ENCODE measurements at places on chromosomes 4 and X.

GRCh38 chr4:6152869-6153705 lies 47.3 kb downstream of the JAKMIP1 start:
- DNase-seq, result no peak

DNA sequence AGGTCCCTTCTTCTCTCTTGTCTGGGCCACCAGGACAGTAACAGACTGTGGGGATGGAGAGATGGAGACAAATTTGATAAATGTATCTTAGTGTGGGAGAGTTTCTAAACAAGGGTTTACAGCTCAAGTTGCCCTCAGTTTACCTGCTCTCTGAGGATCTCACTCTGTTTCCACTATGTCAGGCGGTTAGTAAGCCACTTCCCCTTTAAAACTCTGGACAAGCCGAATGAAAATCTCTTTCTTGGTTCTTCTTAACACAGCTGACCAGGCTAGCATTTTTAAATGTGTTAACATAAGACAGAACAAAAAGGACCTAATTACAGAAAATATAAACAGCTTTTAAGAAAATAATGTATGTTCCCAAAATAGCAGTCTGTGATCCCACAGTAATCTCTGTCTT lies 2.9 kb upstream of the SCARB2 start:
- DNase-seq, result no peak

DNA sequence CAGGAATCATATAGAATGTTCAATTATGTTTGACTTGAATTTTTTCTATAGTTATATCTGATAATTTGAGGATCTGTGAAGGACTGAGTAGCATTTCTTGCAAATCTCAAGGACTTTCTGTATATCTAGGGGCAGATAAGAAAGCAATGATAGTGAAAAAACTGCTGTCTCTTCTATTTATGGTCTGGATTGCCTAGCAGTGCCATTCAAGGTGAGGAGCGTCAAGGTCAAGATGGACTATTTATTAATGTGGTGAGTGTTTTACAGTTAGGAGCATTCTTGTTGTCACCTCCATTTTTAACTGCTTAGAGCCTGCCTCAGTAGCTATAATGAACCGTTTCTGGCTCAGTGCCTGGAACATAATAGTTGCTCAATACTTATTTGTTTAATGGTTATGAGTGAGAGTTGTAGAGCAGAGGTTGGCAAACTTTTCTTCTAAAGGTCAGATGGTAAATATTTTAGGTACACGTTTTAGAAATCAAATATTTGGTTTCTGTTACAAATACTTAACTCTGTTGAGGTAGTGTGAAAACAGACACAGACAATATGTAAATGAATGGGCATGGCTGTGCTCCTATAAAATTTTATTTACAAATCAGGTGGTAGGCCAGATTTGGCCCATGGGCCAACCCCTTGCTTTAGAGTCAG lies 523.2 kb upstream of the IGFBP7 start:
- no peak for DNase-seq

DNA sequence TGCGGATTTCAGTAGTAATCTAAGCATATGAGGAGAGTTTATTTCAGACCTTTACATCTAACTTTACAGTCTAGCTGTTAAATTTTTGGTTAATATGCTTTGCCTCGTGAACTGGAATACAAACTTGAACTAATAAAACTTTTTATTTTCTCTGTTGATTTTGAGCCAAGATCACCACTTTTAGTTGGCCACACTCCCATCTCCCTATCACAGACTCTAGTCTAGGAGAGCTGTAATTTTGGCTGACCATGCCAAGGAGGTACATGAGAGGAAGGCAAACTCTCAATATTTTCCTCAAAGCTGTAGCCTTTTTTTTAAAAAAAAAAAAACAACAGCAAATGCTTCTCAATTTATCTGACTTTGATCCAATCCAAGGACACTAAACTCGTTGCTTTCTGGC lies 597.5 kb upstream of the PCDH7 start:
- DNase-seq, result no peak

DNA sequence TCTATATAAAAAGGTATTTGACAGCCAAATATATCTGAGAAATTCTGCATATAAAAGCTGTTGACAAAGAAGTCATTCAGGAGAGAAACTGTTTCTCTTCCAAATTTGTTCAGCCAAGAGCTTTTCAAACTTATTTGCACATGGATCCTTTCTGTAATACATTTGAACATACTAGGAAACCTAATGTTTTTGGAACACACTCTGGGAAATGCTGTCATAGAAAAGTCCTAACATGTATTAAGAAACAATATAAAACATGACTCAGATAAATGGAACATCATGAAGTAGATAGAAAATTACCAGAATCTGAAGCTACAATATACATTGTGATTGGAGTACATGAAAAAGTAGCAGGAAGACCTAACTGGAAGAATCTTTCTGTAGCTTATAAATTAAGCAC lies 781.5 kb upstream of the EPHA5 start:
- DNase-seq, result no peak

- DNase-seq, result no peak
Measured at GRCh38 chr4:37948542-37948941, 11.7 kb upstream of the PTTG2 start.

DNA sequence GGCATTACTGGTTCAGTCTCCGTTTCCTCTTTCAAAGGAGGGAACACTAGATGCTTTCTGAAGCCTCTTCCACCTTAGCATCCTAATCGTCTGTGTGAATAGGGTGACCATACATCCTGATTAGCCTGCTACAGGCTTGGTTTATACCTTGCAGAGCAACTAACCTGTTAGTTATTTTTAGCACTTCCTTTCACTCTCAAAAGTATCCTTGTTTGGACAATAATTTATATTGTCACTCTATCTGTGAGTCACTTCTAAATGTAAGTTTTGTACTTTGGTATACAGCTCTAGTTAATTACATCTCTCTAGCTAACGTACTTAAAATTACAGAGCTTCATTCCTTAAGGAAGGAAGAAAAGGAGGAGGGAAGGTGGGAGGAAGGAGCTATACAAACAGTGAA lies 174.5 kb downstream of the GPC3 start:
- DNase-seq, result no peak

DNA sequence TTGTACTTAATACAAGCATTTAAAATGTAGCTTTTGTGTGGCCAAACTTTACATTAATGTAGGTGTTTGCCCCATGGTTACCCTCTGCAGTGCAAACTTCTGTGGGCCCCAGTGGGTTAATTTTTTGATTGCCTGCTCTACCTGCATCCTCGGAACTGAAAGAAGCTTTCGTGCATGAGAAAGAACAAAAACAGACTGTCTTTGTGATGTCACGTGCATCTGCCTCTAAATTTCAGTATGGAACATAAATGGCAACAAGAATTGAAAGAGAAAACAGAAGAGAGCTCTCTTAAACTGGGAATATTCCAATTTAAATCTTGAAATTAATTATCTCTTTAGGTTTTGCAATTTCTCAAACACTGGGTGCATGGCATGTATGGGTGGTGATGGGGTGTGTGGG lies 182.4 kb upstream of the LCORL start:
- no peak for DNase-seq

Measured in GM18507 (cell line).